ENCODE measurements at places on chromosomes 5 and 9.

- no peak for DNase-seq
Observed at GRCh38 chr5:112196584-112196983, 222.5 kb downstream of the EPB41L4A start.

- peak; percentile 40 for DNase-seq
Observed at GRCh38 chr5:19920761-19921160, 67.2 kb downstream of the CDH18 start.

- no peak for DNase-seq
Observed at GRCh38 chr5:20570486-20570885, 582.5 kb upstream of the CDH18 start.

DNA sequence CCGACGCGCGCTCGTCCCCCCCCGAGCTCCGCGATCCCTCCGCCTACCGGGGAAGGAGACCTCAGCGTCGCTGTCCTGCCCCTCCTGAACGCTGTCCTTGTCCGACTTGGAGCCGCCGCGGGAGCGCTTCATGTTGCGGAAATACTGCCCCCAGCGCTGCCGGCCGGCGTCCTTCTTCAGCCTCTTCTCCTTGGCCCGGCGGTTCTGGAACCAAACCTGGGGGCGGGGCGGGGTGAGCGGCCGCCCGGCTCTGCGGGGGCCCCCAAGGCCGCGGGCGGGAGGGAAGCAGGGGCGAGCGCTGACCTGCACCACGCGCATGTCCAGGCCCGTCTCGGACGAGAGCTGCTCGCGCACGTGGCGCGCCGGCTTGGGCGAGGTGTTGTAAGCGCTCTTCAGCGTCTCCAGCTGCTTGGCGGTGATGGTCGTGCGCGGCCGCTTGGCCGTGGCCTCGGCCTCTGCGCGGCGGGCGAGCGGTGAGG is 6.3 kb downstream of the LHX3 start:
- DNase-seq: no peak

- DNase-seq: no peak
Observed at GRCh38 chr9:128928624-128929023, 7.8 kb downstream of the PHYHD1 start.

- DNase-seq: no peak
Observed at GRCh38 chr9:103661663-103662062, 432.4 kb upstream of the SMC2 start.

- no peak for DNase-seq
Observed at GRCh38 chr5:154679501-154679900, 75.7 kb upstream of the LARP1 start.

GRCh38 chr5:53071298-53071697 is 38.3 kb downstream of the MOCS2 start:
- no peak for DNase-seq

DNA sequence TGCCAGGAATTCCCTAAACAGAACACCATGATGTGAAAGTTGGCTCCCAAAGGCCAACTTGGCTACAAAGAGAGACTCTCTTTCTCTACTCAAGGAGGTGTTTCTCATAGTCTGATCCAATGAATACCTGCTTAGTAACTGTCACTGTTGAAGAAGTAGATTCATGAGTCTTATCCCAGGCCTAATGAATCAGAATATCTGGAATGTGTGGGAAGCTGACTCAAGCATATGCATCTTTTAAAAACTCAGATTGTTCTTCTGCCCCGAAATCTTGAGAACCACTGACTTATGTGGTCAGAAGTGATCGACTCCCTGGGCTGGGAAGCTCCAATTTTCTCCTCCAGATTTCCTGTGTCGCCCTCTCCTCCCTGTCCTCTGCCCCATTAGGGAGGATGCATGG is 345.6 kb downstream of the PLK2 start:
- peak; percentile 41 for DNase-seq

GRCh38 chr5:11126844-11127243 is 365.8 kb upstream of the DAP start:
- no peak for DNase-seq

- no peak for DNase-seq
Observed at GRCh38 chr5:15082096-15082495, 210.5 kb upstream of the ANKH start.

Measured in stromal cell of bone marrow (primary cell).